Central memory CD4-positive, alpha-beta T cell (primary cell): ENCODE measurements at places on chromosomes 1 and 21.

- no peak for DNase-seq
These were observed 162.0 kb upstream of the ZP4 start for GRCh38 chr1:238052496-238053266.

DNA sequence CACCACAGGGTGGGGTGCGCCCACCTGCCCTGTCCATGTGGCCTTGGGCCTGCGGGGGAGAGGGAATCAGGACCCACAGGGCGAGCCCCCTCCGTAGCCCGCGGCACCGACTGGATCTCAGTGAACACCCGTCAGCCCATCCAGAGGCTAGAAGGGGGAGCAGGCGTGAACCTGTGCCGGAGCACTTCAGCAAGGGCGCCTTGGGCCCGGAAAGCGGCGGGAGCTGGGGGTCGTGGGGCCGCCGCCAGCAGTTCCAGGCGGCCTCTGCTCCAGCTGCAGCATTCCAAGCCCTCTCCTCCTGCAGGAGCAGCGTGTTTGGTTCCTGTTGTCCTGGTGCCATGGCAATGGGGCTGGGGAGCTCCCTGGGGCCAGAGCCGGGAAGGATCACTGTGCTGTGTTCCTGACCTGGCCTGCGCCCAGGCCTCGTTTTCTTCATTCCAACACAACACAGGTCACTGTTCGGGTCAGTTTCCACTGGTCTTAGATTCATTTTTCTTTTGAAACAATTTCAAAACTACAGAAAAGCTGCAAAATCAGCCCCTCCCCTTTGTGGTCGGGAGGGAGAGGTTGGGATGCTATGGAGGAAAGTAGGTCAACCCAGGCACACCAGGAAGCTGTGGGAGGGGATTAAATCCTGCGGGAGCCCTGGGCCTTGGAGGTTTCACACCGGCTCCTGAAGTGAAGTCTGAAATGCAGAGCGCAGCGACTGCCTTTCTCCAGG, 18.8 kb downstream of the SLX9 start:
- no peak for DNase-seq

- no peak for DNase-seq
These were observed 100.8 kb upstream of the DNAH14 start for GRCh38 chr1:224828691-224829090.

GRCh38 chr1:16155537-16156410, at the start of gene EPHA2:
EPHA2 (minus strand) TSS chr1:16156069; CDS start chr1:16155932, 137 bp downstream.
- DNase-seq = no peak
